ENCODE measurements at places on chromosomes 16 and 17.

GRCh38 chr17:38544839-38545209 is 60.9 kb downstream of the SRCIN1 start:
- no peak for DNase-seq

GRCh38 chr16:75010427-75010826 is 11.6 kb downstream of the ZNRF1 start:
- DNase-seq = no peak

DNA sequence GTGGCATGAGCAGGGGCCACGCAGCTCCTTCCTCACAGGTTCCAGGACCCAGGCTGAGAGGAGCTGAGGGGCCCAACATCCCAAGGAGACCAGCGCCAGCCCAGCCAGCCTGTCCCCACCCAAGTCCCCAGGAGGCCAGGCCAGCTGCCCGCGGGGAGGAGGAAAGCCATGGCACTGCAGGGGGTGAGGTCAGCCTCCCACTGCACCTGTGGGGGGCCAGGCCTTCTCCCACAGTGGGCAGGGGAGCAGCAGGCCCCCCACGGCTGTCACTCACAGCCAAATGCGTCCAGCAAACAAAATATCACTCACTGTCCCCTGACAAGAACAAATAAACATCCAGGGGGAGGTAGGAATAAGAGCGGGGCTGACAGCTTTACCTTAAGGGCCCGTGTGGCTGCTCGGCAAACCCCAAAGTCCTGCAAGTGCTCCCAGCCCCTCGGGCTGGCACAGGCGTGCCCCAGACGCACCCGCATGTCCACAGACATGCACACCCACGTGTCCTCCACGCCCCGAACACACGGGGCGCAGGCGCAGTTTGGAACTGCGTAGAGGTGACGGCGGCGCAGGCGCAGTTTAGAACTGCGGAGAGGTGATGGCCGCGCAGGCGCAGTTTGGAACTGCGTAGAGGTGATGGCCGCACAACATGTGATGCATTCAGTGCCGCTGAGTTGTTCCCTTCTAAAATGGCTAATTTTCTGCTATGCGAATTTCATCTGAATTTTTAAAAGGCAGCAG is 291.1 kb downstream of the FOXL1 start:
- no peak for DNase-seq

- DNase-seq = peak; percentile 75
Observed at GRCh38 chr17:68398691-68399637, 58.3 kb downstream of the WIPI1 start.

DNA sequence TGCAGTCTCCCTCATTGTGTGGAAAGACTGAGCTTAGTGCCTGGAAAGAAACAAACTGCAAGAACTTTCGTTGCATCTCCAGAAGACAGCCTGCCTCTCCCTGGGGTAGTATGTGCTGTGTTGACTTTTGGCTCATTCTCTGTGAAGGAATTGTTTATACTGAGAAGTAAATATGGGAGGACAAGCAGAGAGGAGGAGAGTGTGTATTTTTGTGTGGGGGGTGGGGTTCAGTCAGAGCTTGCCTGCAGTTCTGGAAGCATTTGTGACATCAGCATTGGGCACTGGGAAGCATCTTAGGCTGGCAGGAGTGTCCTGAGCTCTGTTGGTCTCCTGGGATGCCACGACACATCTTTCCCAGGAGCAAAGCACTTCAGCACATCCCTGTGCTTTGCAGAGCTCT is 147.9 kb downstream of the HS3ST3B1 start:
- no peak for DNase-seq

GRCh38 chr16:35532576-35532975 is 2073.2 kb downstream of the TP53TG3F start:
- DNase-seq = no peak

DNA sequence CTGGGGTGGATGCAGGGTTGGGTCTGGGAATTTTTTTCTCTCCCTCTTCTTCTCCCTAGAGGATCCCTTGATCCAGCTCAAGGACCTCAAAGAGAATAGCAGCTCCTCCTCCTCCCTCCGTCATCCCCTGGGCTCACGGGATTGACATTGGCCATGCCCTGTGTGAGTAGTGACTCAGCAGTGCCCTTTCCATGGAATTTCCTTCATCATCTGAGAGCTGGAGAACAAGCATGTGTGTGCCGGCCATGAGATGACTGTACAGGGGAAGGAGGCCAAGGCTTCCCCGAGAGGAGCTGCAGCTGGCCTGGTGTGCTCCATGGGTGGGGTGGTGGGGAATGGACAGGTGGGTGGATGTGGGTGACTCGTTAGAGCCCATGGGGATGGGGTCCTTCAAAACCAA is 8.9 kb upstream of the WSCD1 start:
- no peak for DNase-seq

- DNase-seq = no peak
Observed at GRCh38 chr17:57532556-57532955, 212.5 kb downstream of the CCDC182 start.

- no peak for DNase-seq
Observed at GRCh38 chr17:27200476-27200875, 93.4 kb upstream of the WSB1 start.

DNA sequence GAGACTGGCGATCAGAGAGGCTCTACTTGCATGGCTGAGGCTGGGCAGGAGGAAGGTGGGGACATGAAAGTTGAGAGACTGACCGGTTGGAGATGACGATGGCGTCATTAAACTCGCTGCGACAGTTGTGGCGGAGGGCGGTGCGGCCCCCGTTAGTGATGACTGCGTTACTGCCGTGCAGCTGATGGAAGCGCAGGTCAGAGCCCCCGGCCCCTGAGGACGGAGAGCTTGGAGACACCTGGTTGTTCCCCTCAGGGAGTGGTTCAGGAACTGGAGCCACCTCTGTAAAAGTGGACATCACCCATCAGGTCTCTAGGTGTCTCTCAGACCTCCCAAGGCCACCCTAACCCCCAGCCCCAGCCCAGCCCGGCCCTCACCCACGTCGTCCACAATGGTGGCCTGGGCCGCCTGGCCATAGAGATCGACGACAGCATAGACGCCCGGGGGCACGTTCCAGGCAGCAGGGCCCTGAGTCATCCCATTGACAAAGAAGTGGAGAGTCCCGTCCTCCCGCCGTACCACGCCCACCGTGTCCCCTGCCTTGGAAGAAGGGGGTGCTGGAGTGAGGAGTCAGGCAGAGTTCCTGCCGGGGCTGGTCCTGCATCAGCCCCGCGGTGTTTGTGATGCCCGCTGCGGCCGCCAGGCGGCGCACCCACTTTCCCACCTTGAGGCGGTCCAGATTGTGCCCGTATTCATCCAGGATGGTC is 5.3 kb downstream of the NEURL4 start:
- no peak for DNase-seq
